ENCODE measurements at places on chromosomes 12 and 14. TPM values are rescaled to one million over a fixed set of nuclear protein-coding genes. Genes with fewer than 3 reads are reported as not detected.

Gene OXA1L
- 125 TPM for total RNA-seq

Gene MYO1H
- 0.20 TPM for total RNA-seq

Gene RIMBP2
- total RNA-seq, result 5.6 TPM

Gene DBX2
- not detected for total RNA-seq

Gene KRT74
- not detected for total RNA-seq

Gene OAS1
- total RNA-seq, result 104 TPM

Gene FAR2
- total RNA-seq, result 73.2 TPM

- no peak for DNase-seq
Observed at GRCh38 chr14:30603402-30603801, 18.7 kb upstream of the SCFD1 start.

DNA sequence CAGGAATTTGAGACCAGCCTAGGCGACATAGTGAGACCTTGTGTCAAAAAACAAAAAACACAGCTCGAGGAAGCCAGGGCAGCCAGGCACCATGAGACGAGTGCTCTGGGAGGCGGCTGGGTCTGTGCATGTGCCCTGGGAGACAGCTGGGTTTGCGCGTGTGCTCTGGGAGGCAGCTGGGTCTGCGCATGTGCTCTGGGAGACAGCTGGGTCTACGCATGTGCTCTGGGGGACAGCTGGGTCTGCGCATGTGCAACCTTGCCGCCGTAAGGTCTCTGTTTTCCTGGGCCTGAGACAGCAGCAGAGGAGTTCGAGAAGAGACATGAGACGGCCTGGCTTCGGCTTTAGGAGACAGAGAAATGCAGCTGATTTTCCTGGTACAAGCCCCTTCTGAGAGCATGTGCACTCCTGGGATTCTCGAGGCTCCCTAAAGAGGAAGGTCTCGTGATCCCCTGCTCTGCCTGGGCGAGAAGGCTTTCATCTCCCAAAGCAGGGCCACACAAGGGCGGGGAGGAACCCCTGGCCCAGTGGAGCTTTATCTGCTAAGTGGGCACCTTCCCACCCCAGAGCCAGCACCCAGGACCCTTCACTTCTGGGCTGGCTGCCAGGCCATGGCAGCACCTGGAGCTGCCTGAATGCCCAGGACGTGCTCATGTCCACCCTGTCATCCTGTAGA lies 3.5 kb upstream of the BDKRB1 start:
- no peak for DNase-seq

GRCh38 chr12:24505366-24506015 lies 443.4 kb downstream of the BCAT1 start:
- DNase-seq, result no peak

GRCh38 chr12:54509617-54510016 lies 12.1 kb downstream of the NCKAP1L start:
- DNase-seq, result no peak

DNA sequence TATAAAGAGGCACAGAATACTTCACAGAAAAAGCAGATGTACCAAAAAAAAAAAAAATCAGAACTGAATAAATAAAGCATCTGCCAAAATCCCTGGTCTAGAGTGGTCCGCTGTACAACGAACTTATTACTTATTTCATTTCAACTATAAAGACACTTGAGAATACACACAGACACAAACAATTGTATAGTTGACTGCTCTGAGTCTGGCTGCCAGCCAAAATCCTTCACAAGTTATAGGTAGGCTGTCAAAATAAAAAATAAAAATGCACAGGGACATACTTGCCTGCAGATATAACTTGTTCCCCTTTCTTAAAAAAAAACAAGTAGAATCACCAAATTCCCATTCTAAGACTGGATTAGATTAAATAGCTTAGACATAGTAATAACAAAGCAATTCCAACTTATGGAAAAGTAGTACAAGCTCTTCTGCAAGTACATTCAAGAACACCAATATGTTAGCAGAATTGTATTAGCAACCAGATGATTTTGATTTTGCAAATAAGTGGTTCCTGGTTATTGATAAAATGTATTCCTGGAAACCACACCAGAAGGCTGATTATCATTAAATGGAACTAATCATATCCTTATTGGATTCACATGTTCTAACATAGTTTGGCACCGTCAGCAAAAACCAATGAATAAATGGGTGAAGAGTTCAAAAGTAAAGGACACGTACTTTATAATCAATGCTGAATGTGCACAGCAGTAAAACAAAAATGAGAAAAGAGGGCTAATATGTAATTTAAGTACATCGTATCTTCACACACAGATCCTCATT lies 248.5 kb downstream of the NELL2 start:
- DNase-seq, result no peak

DNA sequence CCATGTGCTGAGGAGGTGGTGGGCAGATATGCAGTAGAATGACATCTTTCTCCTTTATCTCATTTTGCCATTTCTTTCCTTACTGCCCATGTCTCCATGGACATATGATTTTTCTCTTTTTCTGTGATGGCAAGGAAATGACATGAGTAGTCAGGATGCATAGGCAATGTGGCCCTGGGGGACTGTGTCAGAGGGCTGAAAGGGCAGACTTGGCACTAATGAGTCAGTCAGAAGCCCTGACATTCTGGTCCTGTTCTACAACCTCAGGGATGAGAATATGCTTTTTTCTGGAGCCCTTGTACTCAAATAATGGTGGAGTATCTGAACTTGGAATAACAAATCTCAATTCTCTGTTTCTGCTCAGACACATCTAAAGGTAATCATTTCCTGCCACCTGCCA lies 167.8 kb downstream of the TMEM117 start:
- no peak for DNase-seq

GRCh38 chr12:44581642-44582242 lies 294.4 kb downstream of the NELL2 start:
- DNase-seq, result no peak

DNA sequence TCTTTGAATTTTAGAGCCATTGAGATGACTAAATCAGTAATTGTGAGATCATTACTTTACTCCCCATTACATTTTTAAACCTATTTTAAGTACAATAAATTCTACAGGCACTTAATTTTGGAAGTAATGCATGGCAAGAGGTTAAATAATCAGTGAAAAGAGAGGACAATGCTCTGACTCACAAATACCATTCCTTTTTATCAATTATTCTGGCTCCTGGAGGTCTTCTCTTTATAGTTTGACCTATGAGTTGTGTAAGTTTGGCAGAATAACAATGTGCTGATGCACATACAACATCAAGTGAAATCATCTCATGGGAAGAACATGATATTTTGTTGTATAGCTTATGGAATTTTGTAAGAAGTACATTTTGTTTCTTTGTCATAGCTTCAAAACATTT lies 166.7 kb downstream of the TMTC3 start:
- no peak for DNase-seq

GRCh38 chr12:3712209-3712992 lies 40.5 kb downstream of the CRACR2A start:
- DNase-seq, result no peak

DNA sequence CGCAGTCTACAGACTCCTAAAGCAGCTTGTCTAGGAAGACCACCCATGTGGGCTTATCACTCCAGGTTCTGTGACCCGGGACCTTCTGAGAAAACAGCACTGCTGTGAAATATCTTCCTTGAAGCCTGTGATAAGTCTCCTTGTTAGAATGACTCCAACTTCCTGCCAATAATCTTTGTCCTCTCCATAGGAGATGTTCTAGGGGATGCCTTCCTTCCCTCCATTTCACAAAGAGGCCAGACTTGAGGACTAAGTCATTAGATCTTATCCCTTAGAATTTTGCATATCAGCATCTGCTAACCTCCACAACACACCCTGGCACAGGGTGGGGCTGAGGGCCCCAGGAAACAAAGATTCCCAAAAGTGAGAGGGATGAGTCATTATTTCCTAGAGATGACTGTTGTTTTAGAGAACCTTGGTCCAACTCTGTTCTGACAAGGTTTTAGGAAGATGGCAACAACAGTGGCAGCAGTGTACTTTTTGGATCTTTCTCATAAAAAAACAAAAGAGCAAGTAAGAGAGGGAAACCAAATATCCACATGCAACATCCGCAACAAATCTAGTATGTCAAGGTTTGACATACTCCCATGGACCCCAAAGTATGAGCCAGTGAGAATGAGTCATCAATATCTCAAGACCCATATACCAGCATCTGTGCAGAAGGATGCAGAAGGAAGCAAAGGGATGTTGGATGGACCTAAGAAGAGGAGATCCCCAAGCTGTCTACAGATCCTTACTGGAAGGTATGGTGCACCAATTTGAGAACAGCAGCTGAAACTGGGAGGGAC lies 6.0 kb downstream of the LTB4R start:
- no peak for DNase-seq

- DNase-seq, result no peak
Observed at GRCh38 chr12:119804011-119804641, 73.0 kb downstream of the CIT start.

- no peak for DNase-seq
Observed at GRCh38 chr12:119326341-119326740, 8.2 kb upstream of the CCDC60 start.

- DNase-seq, result no peak
Observed at GRCh38 chr12:57460841-57461275, 1.3 kb downstream of the GLI1 start.

- DNase-seq, result no peak
Observed at GRCh38 chr12:107372229-107372658, 278.9 kb upstream of the CRY1 start.

DNA sequence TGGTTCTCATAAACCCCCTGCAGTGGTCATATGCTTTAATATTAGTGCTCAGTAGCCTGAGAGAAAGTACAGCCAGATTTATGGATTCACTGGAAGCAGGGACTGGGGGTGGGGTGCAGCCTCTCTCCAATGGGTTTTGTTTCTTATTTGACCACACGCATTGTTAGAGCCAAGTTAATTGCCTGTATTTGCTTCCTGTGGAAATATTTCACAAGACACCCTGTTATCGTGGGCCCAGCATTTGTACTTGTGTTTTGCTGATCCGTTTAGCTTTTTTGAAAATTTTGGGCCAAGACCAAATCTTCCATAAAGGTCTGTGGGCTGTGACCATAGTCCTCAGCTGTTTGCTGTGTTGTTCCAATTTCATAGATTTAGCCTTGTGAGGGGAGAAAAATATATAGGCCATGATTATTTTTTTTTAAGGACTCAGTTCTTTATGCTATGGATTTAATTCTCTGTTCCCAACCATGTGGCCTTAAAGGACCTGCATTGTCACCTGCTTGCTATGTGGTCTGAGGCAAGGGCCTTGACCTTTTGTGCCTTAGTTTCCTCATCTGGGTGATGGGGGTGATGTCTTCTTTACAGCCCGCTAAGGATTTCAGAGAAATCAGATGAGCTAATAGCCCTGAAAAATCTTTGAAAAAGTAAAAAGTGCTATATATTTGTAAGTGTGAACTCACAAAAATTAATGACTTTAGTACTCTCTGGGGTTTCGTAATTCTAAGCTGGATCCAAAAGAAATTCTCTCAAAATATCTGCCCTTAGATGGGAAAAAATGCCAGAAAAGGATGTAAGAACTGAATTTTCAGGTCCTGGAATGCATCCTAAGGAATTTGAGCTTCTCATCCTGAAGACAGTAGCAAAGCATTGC lies 370.2 kb downstream of the DPF3 start:
- DNase-seq, result no peak

- DNase-seq, result no peak
Observed at GRCh38 chr12:91127306-91127705, 16.0 kb upstream of the LUM start.

- DNase-seq, result no peak
Observed at GRCh38 chr14:33271891-33272290, 333.2 kb downstream of the NPAS3 start.

Data from left colon (tissue), 2 donors.